K562 (cell line): ENCODE measurements at places on chromosomes 2 and 18. TPM values are rescaled to one million over a fixed set of nuclear protein-coding genes. Genes with fewer than 3 reads are reported as not detected.

DNA sequence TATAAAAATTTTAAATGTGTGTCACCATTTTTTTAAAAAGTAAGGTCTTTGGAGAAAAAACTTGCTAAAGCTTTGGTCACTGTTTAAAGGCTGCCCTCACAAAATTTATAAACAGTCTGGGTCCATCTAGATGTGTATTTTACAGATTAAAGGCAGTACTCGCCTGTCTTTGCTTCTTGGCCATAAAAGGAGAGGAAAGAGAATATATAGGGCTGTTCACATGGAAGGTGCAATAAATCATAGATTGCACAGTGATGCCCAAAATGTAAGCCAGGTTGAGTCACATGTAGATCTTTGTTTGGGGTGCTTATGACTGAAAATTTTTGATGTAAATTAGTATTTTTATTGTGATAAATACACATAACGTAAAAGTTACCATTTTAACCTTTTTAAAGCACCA is 55.6 kb downstream of the MTCL1 start:
- H3K27ac ChIP-seq, result no peak overlapping the region
- H3K4me3 ChIP-seq, result no peak overlapping the region

DNA sequence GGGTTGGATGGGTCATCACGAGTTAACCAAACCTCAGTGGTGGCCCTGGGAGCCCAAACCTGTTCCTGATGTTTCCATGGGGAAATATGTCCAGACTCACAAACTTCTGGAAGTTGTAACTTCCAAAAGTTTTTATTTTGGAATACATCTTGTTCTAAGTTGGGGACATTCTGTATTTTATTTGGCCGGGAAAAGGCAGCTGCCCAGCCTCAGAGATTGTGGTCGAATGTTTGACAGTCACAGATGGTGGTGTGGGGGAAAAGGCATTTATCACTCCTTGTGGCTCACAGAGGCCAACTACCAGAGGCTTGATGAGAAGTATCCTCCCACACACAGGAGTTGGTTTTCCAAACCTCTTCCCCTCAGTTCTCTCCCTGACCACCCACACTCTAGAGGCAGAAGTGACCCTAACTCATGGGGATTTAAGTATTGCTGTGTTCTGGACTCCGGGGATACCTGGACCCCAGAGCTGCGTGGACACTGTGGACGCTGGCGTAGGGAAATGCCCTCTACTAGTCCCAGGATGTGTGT is 124.7 kb upstream of the PPP1CB start:
- H3K27me3 ChIP-seq, result peaks cover 51% of the 10 kb centered on the region
- no peak overlapping the region for H3K4me3 ChIP-seq
- peaks cover 4% of the 10 kb centered on the region; the same call in 1 of the 2 replicates for H3K4me1 ChIP-seq
- no peak overlapping the region for H3K27ac ChIP-seq
- H3K36me3 ChIP-seq, result no peaks in the 10 kb centered on the region

DNA sequence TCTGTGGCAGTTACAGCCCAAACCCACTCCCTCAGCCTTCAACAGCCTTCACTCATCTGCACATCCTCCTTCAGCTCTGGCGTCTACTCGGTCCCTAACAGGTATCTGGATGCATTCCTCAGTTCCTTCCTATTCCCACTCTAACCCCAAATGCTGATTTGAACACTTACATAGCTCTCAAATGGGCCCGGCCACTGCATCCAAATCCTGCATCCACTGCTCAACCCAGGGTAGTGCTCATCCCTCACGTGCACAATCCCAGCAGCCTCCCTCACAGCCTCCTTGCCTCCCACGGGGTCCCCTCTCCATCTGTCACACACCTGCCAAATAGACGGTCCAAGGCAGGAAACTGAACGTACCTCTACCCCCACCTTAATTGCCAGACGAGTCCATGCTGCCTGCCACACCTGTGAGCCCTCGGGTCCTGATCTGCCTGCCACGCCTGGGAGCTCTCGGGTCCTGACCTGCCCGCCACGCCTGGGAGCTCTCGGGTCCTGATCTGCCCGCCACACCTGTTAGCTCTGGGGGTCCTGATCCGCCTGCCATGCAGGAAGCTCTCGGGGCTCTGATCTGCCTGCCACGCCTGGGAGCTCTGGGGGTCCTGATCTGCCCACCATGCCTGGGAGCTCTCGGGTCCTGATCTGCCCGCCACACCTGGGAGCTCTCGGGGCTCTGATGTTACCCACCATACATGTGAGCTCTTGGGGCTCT is 9.9 kb downstream of the OR6B3 start:
- DNase-seq, result no peak
- peaks cover 14% of the 10 kb centered on the region; the same call in 1 of the 3 replicates for H3K27me3 ChIP-seq
- H3K27ac ChIP-seq, result no peak overlapping the region
- no peaks in the 10 kb centered on the region for H3K36me3 ChIP-seq

DNA sequence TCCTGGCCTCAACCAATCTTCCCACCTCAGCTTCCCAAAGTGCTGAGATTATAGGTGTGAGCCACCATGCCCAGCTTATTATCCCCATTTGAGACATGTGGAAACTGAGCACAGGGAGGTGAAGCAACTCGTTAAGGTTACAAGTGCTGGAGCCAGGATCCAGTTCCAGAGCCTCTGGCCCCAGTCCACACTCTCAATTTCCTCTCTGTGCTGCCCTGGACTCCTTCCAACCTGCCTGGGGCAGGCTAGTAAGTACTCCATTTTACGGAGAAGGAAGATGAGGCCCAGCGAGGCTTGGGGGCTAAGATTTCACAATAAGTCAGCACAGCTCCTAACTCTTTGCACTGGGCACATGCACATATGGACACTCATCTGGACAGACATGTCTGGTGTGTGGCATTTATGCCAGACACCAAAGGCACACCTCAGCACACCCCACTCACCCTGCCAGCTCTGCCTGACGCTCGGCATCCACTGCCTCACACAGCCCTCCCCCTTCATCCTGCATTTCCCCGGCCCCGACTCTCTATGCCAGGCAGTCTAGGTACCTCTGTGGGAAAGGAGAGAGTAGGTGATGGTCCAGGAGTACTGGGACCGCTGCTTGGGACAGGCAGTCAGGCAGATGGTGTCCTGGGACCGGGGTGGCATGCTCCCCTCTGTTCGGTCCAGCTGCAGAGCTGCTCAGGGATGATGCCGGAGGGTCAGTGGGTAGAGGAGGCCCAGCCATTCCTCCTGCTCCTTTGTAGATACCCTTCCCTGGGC is 20.5 kb downstream of the CFAP65 start:
- no peaks in the 10 kb centered on the region for H3K36me3 ChIP-seq
- H3K4me1 ChIP-seq, result no peaks in the 10 kb centered on the region
- no peak overlapping the region for H3K27ac ChIP-seq
- no peak for DNase-seq
- H3K27me3 ChIP-seq, result peaks cover 67% of the 10 kb centered on the region
- H3K4me3 ChIP-seq, result no peak overlapping the region

DNA sequence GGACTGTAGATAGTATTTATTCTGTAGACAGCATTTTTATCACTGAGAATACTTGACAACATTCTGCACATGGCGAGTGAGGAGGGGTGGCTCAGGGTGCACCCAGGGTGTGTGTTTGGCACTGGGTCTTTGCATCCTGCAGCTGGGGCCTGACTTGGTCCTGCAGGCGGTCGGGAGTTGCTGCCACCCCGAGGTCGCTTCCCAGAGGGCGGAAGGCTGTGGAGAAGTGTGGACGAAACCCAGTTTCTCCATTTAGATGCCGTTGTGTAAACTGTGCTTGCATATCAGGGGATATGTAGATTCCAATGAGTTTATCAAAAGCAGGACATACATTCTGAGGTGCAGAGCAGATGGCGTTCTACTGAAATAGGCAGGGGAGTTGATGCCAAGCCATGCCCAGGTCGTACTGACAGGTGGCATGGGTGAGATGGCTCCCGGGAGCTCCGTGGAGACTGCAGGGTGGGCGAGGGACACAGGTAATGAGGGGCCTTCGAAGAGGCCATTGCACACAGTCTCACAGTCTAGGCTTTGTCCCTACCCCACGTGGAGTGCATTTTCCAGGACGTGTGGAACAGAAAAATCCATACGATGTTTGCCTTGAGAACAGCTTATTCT is 74.5 kb downstream of the RTP5 start:
- H3K4me3 ChIP-seq, result no peak overlapping the region
- peaks cover 6% of the 10 kb centered on the region for H3K4me1 ChIP-seq
- H3K27me3 ChIP-seq, result peaks cover 8% of the 10 kb centered on the region

- H3K27me3 ChIP-seq, result peaks cover 6% of the 10 kb centered on the region; the same call in 1 of the 3 replicates
- H3K4me3 ChIP-seq, result no peak overlapping the region
- no peaks in the 10 kb centered on the region for H3K4me1 ChIP-seq
- DNase-seq, result peak; percentile 30
These were observed 104.2 kb downstream of the SH3BP4 start for GRCh38 chr2:235055891-235056516.

GRCh38 chr2:66578687-66579106 is 143.8 kb downstream of the MEIS1 start:
- H3K27me3 ChIP-seq, result peaks cover 51% of the 10 kb centered on the region
- H3K4me1 ChIP-seq, result peaks cover 30% of the 10 kb centered on the region
- H3K4me3 ChIP-seq, result no peak overlapping the region
- no peak overlapping the region for H3K27ac ChIP-seq
- H3K36me3 ChIP-seq, result no peaks in the 10 kb centered on the region

DNA sequence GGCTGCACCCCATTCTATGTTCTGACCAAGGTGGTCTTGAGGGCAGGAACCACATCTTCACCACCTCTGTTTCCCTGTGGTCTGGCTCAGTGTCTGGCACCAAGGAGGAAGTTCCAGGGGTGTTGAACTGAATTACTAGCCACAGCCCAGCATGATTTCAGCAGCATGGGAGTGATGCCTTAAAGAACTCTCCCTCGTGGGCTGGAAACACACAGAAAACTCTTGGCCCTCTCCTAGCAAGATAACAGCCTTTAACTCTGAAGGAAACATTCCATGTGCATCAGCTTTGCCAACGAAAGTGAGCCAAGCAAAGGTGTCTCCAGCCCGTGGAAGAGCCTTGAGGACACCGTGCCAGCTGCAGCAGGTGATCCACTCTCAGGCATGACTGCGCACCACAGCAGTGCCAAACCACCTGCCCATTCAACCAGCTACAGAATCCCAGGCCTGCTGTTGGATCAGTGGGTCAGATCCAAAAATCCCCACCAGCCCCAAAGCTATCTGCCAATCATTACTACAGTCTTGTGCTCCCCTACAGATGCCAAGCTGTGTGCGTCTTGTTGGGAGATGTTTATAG is 124.8 kb downstream of the TTC32 start:
- peaks cover 5% of the 10 kb centered on the region; the same call in 2 of the 3 replicates for H3K27me3 ChIP-seq
- no peaks in the 10 kb centered on the region for H3K4me1 ChIP-seq
- H3K27ac ChIP-seq, result no peak overlapping the region
- DNase-seq, result no peak
- no peak overlapping the region for H3K4me3 ChIP-seq

- H3K27ac ChIP-seq, result no peak overlapping the region
- peaks cover 23% of the 10 kb centered on the region for H3K4me1 ChIP-seq
- H3K4me3 ChIP-seq, result no peak overlapping the region
- H3K27me3 ChIP-seq, result peaks cover 5% of the 10 kb centered on the region
These were observed 6.1 kb downstream of the SMAD7 start for GRCh38 chr18:48944634-48945033.

- H3K4me1 ChIP-seq, result no peaks in the 10 kb centered on the region
- no peaks in the 10 kb centered on the region for H3K36me3 ChIP-seq
- no peak overlapping the region for H3K27ac ChIP-seq
These were observed 208.6 kb downstream of the PARD3B start for GRCh38 chr2:204753841-204754240.

DNA sequence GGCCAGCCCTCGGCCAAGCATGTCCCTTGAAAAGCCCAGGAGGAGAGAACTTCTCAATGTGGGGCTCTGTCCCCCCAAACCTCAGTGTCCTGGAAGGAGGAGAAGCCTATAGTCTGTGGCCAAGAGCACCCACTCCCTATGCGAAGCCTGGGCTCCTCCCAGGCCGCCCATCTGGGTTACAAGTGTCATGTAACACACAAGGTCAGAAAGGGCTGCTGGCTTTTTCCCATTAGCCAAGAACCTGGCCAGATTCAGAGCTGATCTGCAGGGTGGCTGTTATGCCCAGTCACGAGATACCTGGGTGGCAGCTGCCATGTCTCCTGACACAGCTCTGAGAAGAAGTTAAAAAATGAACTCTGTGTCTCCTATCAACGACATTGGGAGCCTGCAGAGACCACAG is 170.7 kb downstream of the TNS1 start:
- no peak overlapping the region for H3K4me3 ChIP-seq
- H3K4me1 ChIP-seq, result peaks cover 35% of the 10 kb centered on the region
- no peaks in the 10 kb centered on the region for H3K27me3 ChIP-seq

DNA sequence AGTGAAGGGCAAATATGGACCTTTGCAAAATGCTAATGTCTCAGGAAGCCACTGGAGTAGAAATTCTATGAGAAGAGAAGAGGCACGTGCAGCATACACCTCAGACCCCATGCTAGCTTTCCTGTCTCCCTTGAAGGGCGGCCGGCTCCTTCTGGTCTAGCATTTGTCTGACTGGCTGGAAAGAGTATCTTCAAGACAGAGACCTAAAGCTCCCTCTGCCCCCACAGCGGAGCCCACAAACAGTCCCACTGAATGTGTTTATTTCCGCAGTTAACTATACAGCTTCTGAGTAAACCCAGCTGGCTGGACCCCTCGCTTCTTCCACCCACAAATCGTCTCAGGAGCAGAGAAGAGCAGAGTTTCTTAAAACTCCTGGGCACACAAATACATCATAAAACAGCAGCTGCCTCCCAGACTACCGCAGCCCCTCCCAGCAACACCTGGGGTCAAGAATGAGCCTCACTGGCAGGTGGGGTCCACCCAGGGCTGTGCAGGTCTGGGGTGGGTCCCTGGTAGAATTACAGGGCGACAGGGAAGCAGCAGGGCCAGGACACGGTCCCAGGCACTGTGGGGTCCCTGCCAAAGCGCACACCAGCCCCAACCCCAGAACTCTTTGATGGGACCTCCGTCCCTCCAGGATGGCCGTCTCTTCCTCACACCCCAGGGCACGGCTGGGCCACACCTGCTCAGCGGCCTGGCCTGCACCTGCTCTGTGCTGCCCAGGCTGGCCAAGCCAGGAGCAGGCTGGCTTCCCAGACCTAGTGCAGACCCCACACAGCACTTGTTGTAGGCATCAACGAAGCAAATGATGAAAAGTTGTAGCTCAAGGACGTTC is 103.8 kb downstream of the PXDN start:
- H3K36me3 ChIP-seq, result no peaks in the 10 kb centered on the region
- H3K4me1 ChIP-seq, result no peaks in the 10 kb centered on the region
- no peak for DNase-seq
- no peak overlapping the region for H3K27ac ChIP-seq
- peaks cover 56% of the 10 kb centered on the region for H3K27me3 ChIP-seq

GRCh38 chr2:156077041-156077742 is 255.3 kb downstream of the NR4A2 start:
- H3K4me3 ChIP-seq, result no peak overlapping the region
- DNase-seq, result no peak
- H3K27ac ChIP-seq, result no peak overlapping the region
- no peaks in the 10 kb centered on the region for H3K36me3 ChIP-seq

CYBRD1 gene
- 12.4 and 15.6 TPM in 2 replicates for polyA plus RNA-seq

TSGA10 gene
- polyA plus RNA-seq, result 5.8 and 11.3 TPM in 2 replicates

SCTR gene
- polyA plus RNA-seq, result not detected in 2 replicates

TPRKB gene
- polyA plus RNA-seq, result 112 and 134 TPM in 2 replicates

TMEM247 gene
- 4.4 and 6.8 TPM in 2 replicates for polyA plus RNA-seq

IL18RAP gene
- polyA plus RNA-seq, result 5.8 and 7.0 TPM in 2 replicates

XIRP2 gene
- polyA plus RNA-seq, result 0.04 TPM in 1 of 2 replicates, not detected in the other

TBR1 gene
- polyA plus RNA-seq, result 0.01 TPM in 1 of 2 replicates, not detected in the other
